ENCODE measurements at places on chromosomes 1 and 21.
A peak's percentile ranks its signal among the peaks of the same experiment; 100 is the strongest.

DNA sequence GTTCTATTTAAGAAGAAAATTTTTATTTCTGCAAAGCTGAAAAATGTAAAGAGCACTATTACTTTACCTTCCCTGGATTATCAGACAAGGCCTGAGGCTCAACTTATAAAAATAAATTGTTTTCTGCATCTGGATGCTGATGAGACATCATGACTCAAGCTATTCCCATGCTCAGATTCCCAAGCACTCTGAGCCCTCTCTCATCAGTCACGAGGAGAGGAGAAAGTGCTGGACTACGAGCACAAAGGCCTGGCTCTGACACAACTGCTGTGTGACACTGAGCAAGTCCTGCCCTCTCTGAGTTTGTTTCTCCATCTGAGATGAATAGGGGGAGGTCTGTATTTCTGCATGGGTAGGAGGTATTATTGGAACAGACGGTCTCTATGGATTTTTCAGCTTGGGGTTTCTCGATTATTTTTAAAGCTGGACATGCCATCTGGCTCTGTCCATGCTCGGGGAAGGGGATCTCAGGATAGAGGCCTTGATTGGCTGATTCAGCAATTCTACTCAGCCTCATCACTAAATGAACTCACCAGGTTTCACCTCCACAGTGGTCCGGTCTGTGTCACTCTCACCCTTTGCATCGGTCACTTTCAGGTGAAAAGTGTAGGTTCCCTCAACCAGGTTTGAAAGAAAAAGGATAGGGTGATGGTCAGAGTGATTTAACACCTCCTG lies 107.7 kb downstream of the KIAA0319L start:
- DNase-seq: no peak

DNA sequence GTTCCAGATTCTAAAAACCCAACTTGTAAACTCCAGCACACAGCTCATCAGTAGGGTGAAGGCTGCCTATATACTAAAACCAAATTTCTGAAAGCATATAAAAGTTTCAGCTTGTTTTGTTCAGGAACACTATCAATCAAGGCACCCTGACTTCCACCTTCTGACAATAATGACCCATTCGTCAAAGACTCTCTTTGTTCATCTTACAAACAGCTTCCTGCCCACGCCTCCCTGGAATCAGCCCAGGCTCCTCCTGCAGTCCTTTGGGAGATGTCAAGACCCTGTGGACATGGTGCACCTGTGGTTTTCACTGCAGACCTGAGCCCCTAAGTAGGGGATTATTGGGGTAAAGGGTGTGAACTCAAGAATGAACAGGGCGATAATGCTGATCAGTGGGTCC lies 178.9 kb upstream of the CAMK1G start:
- no peak for DNase-seq

DNA sequence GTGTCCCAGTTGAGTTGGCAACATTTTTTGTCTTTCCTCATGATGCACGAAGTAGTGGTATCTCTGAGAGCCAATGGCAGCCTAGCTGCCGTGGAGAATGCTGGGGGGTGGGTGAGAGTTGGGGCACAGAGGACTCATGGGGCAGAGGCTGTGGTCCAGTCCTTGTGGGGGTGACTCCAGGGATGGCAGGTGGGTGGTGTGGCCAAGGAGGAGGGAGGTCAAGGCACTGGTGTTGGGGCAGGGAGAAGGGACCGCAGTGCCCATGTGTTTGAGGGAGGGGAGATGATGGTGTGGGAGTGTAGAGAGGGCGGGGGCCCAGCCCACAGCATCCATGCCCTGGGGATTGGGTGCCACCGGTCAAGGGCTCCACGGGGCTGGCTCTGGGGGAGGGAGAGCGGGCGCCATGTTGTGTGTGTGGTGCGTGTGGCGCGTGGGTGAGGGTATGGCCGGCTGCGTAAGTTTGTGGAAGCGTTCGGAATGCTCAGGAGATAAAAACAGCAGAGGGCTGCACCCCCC lies 63.5 kb downstream of the PRKCZ start:
- DNase-seq: no peak

DNA sequence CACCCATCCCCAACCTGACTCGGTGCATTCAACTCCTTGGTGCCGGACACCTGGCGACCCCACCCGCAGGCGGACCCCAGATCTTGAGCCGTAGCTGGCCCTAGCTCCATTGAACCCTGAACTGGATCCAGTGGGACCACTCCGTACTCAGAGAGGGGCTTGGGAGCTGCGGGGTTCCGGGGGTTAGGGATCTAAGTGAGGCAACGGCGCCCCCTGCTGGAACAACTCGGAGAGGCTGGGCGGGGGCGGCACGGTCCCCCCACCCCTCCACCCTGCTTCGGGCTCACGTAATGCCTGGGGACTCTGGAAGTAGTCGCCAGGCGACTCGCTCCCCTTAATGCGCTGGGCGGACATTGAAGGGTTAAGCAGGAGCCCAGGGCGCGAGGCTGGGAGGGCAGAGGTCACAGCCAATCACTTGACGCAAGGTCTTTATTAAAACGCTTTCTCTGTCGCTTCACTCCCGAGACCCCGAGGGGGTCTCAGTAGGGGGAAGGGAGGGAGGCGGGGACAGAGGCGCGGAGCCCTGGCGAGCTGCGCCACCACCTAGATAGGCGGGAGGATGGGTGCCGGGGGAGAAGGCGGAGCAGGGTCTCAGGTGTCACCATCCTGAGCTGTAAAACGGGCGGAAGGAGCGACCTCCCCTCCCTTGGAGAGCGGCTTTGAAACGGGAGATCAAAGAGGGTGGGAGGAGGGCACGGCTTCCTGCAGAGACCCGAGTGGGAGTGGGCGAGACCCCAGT lies 704 bp upstream of the CRABP2 start:
- peak; percentile 35 for DNase-seq

GRCh38 chr1:228544921-228545591 lies 57.9 kb downstream of the RNF187 start:
- DNase-seq: no peak

DNA sequence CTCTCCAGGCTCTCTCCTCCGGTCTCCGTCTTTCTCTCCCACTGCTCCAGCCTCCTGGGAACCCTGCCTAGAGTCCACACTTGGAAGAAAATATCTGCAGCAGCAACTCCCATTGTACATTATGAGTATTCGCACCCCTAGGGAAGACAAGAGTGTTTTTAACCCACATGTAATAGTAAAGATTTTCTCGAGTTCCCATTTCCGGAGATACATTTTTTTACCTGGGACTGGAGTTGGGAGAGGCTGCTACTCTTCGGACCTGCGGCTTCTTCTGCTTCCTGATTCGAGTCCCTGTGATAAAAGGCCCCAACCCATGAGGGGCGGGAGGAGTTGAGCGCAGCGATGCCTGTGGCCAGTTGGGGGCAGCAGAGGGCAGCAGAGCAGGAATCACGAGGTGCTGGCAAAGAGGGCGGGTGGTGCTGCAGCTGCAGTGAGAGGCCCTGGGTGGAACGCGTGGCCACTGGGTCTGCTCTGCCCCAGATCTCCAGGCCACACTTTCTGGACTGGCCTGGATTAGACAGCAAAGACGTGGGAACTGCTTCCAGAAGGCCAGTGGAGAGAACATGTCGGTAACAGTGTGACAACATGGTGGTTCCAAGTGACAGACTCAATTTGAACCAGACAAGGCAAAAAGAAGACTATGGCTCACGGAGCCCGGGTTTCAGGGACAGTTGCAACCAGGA lies 221.0 kb upstream of the CSF3R start:
- DNase-seq: no peak

DNA sequence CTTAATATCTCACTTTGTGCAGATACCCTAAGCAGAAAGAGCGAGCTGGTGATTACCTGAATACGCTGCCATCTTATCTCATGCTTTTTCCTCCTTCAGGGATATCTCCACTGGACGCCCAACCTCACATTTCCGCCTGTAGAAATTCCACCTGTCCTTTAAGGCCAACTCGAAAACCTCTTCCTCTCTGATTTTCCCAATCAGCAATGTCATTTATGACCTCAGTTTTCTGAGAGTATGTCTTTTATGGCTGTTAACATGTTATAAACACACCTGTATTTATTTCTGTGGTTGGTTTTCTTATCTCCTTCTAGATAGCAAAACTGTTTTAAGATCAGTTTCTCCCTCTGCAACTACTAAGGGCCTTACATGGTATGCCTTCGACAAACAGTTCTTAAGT lies 41.1 kb downstream of the CD34 start:
- DNase-seq: no peak
